ENCODE measurements at places on chromosomes 7 and 10.

DNA sequence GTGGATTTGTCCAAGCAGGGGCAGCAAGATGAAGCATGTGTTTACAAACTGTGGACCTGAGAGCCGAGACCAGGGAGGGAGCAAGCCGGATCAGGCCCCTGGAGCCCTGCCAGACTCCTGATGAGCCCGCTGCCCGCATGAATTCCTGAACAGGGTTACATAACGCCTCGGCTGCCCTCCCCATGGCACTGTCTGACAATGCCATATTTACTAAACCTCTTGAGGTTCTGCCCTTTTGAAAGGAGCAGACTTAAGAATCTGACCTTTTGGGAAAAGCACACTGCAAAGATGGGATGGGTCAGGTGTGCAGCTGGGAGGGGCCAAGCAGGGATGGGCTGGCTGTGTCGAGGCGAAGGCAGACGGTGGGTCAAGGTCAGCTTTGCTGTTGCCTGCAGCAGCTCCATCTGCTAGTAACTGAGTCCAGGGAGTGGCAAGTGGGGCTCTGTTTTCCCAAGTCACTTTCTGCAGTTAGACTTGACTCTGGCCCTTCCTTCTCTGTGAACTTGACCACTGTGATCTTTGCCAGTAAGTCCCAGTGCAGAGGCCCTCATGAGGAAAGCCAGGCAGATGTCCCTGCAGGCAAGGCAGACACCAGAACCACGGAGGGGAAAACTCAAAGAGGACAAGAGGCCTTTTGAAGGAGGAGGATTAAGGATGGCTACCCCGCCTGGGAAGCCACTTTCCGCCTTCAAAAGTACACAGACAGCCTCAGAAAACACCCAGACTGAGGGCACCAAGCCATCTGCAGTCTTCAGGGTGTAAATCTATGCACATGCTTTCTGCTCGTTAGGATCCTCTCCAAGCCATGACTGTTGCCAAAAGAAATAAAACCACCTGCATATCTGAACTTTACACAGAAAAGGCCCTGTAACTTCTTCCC, 175.8 kb downstream of the TNS3 start:
- DNase-seq, result no peak

- no peak for DNase-seq
Observed at GRCh38 chr10:123160311-123160980, 6.2 kb downstream of the BUB3 start.

- DNase-seq, result no peak
Observed at GRCh38 chr7:132778761-132779160, 202.5 kb upstream of the PLXNA4 start.

GRCh38 chr7:69062020-69062765, 536.1 kb upstream of the AUTS2 start:
- DNase-seq, result no peak

- no peak for DNase-seq
Observed at GRCh38 chr7:31707089-31707488, 20.1 kb downstream of the PPP1R17 start.

DNA sequence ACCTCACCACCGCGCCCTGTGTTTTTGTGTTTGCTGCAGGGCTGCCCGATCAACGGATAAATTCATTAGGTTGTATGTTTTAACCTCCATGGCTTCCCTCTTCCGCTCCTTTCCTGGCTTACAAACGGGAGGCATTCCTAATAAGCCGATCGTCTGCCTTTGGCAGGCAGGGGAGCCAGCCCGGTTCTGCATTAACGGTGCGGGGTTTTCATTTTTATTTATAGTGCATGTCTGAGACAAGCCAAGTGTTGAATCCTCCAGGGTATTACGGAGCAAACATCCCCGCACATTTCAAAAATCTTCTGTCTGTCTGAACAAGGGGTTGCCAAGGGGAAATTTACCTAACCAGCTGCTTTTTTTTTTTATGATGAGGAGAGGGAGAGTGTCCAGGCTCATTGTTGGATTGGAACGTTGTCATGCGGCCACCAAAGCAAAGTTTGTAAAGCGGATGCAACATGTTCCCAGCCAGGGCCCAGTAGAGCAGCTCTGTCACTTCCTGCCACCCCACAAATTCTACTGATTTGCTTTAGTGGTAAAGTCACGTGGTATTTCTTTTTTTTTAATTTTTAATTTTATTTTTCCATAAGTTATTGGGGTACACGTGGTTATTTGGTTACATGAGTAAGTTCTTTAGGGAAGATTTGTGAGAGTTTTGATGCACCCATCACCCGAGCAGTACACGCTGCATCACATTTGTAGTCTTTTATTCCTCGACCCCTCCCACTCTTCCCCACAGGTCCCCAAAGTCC, 92.3 kb upstream of the BAIAP2L1 start:
- no peak for DNase-seq

- DNase-seq, result no peak
Observed at GRCh38 chr7:24764011-24764410, 6.7 kb upstream of the GSDME start.

DNA sequence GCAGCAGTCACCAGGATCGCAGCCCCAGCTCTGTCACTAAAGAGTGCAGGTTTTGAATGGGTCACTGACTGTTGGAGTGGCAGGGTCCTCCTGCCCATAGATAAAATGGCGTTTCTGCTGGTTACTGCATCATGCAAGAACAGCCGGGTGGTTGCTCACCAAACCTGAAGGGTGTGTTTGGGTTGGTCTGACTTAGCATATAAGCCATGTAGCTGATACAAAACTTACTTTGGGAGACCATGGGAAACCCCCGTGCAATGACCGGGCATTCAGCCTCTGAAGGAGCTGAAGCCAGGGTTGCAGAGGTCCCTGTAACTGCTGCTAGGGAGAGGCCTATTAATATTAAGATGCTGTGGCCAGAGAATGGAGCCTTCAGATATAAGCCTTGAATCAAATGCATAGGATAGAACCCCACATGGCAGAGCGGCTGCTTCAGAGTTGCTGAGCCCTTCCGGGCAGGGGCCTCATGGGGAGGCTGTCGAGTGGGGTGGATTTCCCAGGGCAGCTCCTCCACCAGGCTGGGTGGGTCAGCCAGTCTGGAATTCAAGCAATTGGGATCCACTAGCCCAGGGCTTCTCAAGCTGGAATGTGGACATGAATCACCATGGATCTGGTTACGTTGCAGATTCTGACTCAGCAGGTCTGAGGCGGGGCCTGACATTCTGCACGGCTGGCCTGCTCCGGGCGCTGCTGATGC, 70.9 kb upstream of the CTBP2 start:
- no peak for DNase-seq

DNA sequence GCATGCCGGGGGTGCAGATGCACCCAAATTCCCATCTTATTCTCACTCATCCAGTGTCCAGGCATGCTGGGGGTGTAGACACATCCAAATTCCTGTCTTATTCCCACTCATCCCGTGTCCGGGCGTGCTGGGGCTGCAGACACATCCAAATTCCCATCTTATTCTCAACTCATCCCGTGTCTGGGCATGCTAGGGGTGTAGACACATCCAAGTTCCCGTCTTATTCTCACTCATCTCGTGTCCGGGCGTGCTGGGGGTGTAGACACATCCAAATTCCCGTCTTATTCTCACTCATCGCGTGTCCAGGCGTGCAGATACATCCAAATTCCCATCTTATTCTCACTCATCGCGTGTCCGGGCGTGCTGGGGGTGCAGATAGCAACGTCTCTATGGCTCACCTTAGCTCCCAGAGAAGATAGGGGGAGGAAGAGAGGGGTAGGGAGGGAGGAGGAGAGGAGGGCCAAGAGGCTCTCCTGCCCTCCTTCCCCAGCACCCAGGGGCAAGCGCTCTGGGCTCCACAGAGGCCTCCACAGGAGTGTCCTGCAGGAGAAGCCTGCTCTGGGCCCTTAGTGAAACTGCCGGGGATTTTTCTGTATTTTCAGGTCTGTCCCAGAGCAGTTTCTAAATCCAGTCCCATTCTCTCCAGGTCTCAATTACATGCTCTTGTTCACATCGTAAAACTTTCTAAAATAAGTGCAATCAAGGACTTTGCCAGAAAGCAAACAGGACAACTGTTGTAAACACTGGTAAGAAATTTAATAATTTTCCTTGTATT, 210.8 kb downstream of the DIP2C start:
- DNase-seq, result no peak

GRCh38 chr10:130766071-130766470, 545.5 kb downstream of the TCERG1L start:
- no peak for DNase-seq

GRCh38 chr7:13748998-13749397, 240.5 kb downstream of the ETV1 start:
- DNase-seq, result no peak

DNA sequence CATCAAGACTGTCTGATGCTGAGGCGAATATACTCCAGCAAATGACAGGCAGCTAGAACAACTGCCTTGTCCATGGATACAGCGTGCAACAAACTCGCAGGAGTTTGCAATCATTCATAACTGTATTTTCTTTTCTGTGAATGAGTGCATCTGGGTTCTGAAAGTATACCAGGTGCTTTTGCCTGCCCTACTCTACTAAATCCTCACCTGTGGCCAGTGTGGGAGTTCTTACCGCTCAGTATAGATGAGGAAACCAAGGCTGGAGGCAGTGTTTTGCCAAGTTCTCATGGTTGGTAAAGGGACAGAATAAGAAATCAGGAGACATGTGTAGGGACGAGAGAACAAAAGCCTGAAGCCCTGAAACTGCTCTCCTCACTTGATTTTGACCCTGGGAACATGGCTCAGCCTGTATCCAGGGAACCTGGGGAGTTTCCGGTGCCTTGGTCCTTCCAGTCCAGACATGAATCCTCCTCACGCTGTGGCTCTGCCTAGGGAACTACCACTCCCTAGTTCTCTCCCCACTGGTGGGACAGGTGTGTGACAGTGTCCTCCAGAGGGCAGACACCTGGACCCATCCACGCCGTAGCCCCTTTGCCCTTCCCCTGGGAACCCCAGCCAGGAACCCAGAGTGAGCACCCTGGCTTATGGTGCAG, 142.0 kb downstream of the CDH23 start:
- no peak for DNase-seq

DNA sequence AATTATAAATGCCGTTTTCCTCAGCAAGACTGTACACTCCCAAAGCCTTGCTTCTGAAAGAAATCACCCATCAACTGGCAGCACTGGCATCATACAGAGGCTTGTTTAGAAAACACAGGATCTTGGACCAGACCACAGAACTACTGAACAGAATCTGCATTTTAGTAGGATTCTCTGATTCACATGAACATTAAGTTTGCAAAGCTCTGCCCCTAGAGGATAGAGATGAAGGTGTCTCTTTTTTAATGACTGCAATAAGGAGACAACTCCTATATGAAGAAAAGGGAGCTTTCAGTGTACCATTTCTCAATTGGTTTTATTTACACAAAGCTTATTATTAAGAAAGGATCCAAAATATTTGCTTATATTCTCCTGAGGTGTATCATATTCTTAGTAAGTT, 172.7 kb downstream of the AGMO start:
- DNase-seq, result no peak

DNA sequence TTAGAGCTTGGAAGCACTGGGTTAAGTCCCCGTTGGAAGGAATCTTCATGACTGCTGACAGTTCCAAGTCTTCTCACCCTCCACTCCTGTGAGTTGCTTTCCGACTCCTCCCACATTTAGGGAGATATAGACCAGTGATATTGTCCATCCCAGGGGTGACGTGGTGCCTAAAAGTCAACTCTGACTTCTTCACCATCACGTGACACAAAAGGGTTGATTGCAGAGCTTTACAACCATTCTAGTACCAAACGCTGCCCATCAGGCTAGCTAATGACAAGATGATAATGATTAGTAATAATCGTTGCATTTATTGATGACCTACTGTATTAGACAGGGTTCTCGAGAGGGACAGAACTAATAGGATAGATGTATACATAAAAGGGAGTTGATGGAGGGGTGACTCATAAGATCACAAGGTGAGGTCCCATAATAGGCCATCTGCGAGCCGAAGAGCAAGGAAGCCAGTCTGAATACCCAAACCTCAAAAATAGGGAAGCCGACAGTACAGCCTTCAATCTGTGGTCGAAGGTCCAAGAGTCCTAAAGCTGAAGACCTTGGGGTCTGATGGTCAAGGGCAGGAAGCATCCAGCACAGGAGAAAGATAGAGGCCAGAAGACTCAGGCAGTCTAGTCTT, 85.3 kb upstream of the CARD11 start:
- DNase-seq, result no peak
